ENCODE measurements at places on chromosomes 13 and 19.

DNA sequence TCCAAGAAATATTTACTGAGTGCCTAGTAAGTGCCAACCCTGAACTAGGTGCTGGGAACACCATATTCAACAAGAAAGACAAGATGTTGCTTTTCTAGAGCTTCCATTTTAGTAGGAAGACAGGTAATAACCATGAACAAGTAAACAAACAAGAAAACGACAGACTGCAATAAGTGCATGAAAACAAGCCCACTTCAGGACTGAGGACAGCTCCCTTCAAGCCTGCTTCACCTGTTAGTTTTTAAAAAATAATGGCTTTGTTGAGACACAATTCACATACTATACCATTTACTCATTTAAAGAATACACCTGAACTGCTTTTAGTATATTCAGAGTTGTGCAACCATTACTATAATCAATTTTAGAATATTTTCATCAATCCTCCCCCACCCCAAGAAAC, 30.4 kb downstream of the CYP4F22 start:
- no peak for DNase-seq

DNA sequence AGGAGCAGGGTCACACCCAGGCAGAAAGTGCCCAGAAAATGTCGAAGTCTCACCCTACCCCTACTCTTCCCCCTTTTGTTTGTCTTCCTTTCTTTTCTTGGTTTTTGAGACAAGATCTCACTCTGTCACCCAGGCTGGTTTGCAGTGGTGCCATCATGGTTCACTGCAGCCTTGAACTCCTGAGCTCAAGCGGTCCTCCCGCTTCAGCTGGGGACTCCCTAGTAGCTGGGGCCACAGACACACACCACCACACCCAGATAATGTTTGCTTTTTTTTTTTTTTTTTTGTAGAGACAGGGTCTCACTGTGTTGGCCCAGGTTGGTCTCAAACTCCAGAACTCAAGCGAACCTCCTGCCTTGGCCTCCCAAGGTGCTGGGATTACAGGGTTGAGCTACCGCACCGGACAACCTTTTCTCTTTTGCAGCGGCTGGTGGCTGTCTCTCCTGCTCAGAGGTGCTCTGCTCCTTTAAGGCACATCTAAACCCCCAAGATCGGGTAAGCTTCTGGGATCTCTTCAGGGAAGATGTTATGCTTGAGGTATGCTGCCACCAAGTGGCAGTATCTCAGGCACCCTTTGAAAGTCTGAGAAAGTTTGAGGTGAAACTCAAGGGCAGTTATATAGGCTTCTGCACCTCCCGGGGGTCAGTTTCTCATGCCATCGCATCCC, 22.4 kb upstream of the EBI3 start:
- no peak for DNase-seq

- DNase-seq: no peak
Measured at GRCh38 chr19:8666814-8667405, 31.7 kb downstream of the ACTL9 start.

GRCh38 chr19:6109947-6110346, 353 bp downstream of the RFX2 start:
- DNase-seq: no peak

- DNase-seq: no peak
Measured at GRCh38 chr19:29118389-29118788, 94.6 kb downstream of the UQCRFS1 start.

- no peak for DNase-seq
Measured at GRCh38 chr19:46372901-46373490, 26.1 kb downstream of the PPP5C start.

GRCh38 chr13:21330126-21330861, 128.8 kb downstream of the ZDHHC20 start:
- no peak for DNase-seq

- no peak for DNase-seq
Measured at GRCh38 chr13:40983725-40984667, 35.1 kb downstream of the ELF1 start.
